Motor neuron (in vitro differentiated cells): ENCODE measurements at places on chromosomes 12 and 14. TPM values are rescaled to one million over a fixed set of nuclear protein-coding genes. Genes with fewer than 3 reads are reported as not detected.

DNA sequence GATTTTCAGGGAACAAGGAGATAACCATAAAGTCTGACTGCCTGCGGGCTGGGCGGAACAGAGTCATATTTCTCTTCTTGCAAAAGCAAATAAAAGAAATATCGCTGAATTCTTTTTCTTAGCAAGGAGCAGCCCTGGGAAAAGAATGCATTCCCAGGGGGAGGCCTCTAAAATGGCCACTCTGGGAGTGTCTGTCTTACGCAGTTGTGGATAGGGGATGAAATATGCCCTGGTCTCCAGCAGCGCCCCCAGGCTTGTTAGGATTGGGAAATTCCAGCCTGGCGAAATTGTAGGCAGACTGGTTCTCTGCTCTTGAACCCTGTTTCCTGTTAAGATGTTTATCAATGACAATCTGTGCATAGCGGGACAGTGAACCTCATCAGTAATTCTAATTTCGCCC is 40.5 kb downstream of the PCNX1 start:
- no peak for ATAC-seq

- no peak for ATAC-seq
These were observed 41.7 kb downstream of the NUAK1 start for GRCh38 chr12:106097011-106097410.

- ATAC-seq: no peak
These were observed 22.1 kb upstream of the KIF26A start for GRCh38 chr14:104116288-104116755.

DNA sequence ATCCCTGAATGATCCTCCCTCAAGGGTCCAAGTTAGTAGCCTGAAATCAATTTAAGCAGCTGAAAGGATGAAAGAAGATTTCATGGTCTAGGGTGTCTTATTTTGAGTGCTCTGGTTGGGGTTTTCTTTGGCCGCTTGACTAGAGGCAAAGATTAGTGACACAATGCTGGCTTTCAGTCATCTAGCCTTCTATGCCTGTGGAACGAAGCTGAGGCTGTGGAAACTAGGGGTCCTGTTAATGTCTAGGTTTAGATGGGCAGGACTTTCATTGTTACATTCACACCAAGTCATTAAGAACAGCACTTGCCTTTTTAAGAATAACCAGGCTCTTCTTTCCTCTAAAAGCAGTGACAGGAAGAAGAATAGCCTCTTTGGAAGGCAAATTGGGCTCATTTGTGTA is 253.8 kb upstream of the E2F7 start:
- ATAC-seq: no peak

The TSHR gene
- total RNA-seq: 0.36 and 0.45 TPM in 2 replicates

GRCh38 chr12:113170926-113171325 is 14.4 kb downstream of the DDX54 start:
- no peak for ATAC-seq

The ISM2 gene
- 1.5 and 2.1 TPM in 2 replicates for total RNA-seq

- ATAC-seq: no peak
These were observed 43.2 kb downstream of the DUSP16 start for GRCh38 chr12:12519354-12519998.

DNA sequence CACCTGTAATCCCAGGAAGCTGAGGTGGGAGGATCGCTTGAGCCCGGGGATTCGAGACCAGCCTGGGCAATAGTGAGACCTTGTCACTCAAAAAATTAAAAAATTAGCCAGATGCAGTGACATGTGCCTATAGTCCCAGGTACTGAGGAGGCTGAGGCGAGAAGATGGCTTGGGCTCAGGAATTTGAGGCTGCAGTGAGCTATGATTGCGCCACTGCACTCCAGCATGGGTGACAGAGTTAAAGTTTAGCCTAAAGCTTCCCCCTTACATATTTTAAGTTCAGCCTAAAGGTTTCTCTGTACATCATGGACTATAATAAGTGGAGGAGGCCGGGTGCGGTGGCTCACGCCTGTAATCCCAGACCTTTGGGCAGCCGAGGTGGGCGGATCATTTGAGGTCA is 70.1 kb downstream of the SPRING1 start:
- no peak for ATAC-seq

DNA sequence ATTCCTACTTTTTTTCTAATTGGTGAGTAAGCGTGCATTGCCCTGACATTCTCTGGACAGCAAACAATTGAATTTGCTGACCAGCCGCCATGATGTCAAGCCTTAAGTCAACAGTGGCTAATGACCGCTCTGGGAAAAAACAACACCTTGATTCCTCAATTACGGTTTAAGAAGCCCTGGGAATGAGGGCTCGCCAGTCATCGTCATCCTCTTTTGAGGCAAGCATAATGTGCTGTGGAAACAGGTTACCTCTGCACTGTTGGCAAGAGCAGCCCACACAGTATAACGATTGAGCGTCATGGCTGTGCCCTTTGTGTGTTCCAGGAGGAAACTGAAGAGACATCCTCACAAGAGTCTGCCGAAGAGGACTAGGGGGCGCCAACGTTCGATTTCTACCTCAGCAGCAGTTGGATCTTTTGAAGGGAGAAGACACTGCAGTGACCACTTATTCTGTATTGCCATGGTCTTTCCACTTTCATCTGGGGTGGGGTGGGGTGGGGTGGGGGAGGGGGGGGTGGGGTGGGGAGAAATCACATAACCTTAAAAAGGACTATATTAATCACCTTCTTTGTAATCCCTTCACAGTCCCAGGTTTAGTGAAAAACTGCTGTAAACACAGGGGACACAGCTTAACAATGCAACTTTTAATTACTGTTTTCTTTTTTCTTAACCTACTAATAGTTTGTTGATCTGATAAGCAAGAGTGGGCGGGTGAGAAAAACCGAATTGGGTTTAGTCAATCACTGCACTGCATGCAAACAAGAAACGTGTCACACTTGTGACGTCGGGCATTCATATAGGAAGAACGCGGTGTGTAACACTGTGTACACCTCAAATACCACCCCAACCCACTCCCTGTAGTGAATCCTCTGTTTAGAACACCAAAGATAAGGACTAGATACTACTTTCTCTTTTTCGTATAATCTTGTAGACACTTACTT is 138.9 kb downstream of the HMGA2 start:
- peak; percentile 44 for ATAC-seq

- ATAC-seq: peak; percentile 31
These were observed 8.5 kb upstream of the SCARB1 start for GRCh38 chr12:124872068-124872719.

The PMCH gene
- total RNA-seq: not detected in 2 replicates
